ENCODE measurements at places on chromosomes 13 and 19.
A peak's percentile ranks its signal among the peaks of the same experiment; 100 is the strongest.

- no peak for DNase-seq
Observed at GRCh38 chr19:35315883-35316282, 13.1 kb upstream of the CD22 start.

GRCh38 chr13:45194081-45194939, 6.5 kb downstream of the KCTD4 start:
- DNase-seq = no peak

- DNase-seq = no peak
Observed at GRCh38 chr13:36528105-36528504, 95.8 kb downstream of the CCNA1 start.

GRCh38 chr13:96935901-96936300, 58.4 kb downstream of the OXGR1 start:
- no peak for DNase-seq

- DNase-seq = no peak
Observed at GRCh38 chr13:93217721-93218261, 8.8 kb upstream of the GPC6 start.

DNA sequence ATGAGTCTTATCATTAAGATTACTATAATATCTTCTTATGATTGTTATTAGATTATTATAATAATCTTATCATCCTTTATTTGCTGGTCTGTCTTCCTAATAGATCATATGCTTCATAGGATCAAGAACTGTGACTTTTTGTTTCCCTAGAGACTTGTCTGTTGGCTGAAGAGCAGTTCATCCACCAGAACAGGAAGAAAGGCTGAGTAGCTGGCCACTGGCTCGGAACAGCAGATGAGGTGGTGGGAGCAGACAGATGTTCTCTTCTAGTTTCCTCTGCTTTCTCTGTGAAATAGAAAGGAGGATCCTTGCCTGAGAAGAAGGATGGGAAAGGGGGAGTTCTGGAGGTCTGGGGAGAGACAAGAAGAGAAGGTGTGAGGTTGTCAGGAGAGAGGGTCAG, 120.0 kb downstream of the CCNA1 start:
- DNase-seq = no peak

DNA sequence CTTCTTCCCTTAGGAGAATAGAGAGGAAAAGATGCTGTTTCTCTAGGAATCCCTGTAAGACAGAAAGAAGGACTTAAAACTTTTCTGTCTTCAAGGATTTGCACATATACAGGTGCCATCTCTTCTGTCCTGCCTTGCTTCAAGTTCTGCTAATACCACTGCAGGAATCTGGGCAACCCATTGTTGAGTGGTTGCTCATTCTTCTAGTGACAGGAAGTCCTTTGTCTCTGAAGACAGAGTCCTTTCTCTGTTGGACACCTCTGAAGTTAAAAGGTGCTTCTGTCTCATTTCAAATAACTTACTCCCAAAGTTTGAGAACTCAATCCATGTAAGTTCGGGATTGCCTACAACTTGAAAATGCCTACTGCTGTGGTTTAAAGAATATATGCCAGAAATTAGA, 114.4 kb upstream of the TMTC4 start:
- DNase-seq = no peak

- DNase-seq = peak; percentile 7
Observed at GRCh38 chr13:49627831-49628652, at the start of gene ARL11. ARL11 (plus strand) TSS chr13:49628507; CDS start chr13:49630448, 1,941 bp downstream.

DNA sequence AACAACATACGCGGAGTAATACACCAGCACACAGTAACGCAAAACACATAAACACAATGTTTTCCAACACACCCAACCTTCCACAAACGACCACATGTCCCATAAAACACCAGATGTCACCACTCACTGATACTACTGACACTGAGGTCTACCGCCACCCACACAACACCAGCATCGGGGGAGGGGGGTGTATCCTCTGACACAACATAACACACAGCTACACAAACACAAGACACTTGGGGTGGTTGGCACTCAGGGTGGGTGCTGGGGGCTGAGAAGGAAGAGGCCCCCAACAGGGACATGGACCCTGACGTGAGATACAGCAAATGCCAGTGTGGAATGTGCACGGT, 1.5 kb upstream of the KCNN4 start:
- no peak for DNase-seq

- DNase-seq = no peak
Observed at GRCh38 chr19:16566161-16566560, 6.1 kb downstream of the SLC35E1 start.

- DNase-seq = no peak
Observed at GRCh38 chr19:41218615-41219507, at the start of gene AXL. AXL (plus strand) TSS chr19:41219223; CDS start chr19:41219393, 170 bp downstream.

DNA sequence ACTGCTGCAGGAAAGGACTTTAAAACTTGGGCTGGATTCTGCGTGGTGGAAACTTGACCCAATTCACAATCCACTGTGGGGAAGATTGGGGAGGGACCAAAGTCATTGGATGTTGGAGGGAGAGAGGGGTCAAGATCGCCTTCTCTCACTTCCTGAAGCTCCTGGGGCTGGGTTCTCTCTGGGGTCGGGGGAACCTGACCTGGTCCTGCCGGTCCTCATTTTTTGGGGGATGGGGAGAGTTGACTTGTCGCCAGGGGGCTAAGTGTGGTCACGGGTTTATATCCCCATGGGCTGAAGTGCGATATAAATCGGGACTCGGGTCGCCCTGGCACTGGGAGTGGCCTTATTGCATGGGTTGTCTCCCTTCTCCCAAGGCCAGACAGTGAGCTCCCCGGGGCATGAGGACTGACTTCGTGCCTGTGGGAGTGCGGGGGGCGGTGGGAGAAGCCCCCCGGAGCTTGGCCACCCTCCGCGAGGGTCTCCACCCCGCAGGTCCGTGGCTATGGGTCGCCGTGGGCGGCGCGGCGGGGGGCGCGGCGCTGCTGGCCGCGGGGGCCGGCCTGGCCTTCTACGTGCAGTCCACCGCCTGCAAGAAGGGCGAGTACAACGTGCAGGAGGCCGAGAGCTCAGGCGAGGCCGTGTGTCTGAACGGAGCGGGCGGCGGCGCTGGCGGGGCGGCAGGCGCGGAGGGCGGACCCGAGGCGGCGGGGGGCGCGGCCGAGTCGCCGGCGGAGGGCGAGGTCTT, 6.3 kb downstream of the ICAM5 start:
- no peak for DNase-seq

GRCh38 chr13:105805892-105806627, 729.4 kb downstream of the EFNB2 start:
- no peak for DNase-seq

- DNase-seq = peak; percentile 66
Observed at GRCh38 chr19:42401365-42402303, 11.5 kb upstream of the CNFN start.

DNA sequence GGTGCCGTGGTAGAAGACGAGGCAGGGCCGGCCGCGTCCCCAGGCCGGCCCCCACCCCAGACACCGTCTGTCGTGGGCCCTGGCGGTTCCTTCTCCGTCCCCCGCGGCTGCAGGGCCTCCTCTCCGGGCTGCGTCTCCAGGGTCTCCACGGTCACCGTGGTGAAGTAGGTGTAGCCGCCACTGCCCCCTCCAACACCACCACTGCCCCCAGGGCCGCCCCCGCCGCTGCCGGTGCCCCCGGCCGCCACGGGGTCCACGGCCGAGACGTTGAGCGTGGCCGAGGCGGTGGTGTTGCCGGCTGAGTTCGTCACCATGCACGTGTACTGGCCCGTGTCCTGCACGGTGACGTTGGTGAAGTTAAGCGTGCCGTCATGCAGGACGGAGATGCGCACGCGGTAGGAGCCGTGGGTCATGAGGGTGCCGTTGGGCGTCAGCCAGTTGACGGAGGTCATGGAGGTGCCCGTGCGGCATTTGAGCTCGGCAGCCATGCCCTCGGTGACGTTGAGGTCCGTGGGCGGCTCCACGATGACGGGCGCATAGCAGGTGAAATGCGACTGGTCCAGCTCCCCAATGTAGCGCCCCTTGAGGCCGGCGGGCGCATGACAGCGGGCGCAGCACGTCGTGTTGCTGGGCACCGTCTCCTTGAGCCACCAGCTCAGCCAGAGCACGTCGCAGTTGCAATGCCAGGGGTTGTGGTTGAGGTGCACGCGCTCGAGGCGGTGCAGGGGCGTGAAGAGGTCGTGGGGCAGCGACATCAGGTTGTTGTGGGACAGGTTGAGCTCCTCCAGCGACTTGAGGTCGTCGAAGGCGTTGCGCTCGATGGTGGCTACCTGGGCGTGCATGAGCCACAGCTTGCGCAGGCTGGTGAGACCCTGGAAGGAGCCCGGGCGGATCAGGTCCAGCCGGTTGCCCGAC, 4.6 kb upstream of the ASPDH start:
- no peak for DNase-seq

GRCh38 chr19:7944177-7944761, 803 bp upstream of the TIMM44 start:
- peak; percentile 91 for DNase-seq

- DNase-seq = peak; percentile 36
Observed at GRCh38 chr13:62357887-62358645, 942.4 kb upstream of the PCDH20 start.

GRCh38 chr19:30061223-30062064, 119.4 kb downstream of the URI1 start:
- no peak for DNase-seq

DNA sequence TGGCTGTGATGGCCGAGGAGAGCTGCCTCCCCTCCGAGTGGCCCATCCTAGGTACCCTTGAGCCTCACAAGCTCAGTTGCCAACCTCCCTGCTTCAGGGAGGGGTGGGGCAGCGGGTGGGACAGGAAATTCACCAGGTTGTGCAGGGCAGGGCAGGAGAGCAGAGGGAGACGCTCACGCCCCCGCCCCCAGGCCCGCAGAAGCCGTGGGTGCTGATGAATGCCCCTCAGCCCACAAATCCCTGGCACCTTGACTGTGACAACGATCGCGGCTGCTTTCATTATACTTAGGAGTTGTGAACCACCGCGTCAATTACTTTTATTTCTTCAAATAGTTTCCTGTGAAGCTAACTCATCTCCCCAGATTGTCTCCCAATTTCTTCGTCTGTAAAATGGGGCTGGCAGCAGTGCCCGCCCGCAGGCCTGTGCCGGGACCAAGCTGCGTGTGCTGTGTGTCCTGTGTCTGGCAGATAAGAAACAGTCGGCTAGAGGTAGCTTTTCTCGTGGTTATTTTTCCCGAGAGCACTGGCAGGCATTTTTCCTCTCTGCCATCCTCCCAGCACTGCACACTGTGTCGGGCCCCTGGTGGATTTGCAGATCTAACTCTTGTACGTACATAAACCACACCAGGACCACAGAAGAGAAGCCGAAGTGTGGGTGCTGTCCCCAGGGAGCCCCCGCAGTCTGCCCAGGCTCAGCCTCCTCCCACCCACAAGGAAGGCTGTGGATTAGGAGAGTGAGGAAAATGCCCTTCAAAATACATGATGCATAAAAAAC, 7.9 kb upstream of the RASA3 start:
- no peak for DNase-seq

GRCh38 chr13:47112205-47112902, 215.5 kb upstream of the HTR2A start:
- DNase-seq = no peak

DNA sequence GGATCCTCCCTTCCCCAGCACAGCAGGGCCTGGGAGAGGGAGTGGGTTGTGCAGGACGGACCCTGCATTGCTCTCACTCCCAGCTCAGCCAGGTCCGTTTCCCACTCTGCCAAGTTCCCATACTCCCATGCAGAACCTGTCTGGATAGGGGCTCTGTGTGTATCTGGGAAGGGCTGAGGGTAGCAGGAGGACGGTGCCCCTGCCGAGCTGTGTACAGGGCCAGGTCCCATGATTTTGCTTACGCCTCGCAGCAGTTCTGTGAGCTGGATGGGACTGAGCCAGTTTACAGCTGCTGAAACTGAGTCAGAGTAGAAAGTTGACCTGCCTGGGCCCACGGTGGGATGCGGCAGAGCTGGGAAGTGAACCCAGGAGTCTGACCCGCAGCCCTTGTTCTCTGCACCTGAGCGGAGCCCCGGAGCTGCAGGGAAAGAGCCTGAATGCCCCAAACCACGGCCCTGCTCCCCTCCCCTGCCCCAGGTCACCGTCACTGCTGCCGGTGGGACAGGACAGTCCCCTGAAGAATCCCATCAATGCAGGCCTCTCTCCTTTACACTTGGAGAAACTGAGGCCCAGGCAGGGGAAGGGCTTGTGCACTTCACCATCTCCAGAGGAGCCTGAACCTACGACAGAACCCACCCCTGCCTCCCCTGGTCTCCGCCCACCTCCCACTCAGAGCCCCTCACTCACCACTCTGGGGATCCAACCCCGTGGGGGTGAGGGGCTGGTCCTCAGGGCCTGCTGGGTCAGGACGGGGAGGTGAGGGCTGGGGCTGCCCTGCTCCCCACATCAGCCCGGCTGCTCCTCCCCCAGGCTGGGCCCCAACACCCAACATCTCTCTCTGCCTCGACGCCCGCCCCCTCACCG, 3.5 kb downstream of the LILRB5 start:
- no peak for DNase-seq

- peak; percentile 98 for DNase-seq
Observed at GRCh38 chr13:106536244-106537034, 977 bp upstream of the EFNB2 start.

DNA sequence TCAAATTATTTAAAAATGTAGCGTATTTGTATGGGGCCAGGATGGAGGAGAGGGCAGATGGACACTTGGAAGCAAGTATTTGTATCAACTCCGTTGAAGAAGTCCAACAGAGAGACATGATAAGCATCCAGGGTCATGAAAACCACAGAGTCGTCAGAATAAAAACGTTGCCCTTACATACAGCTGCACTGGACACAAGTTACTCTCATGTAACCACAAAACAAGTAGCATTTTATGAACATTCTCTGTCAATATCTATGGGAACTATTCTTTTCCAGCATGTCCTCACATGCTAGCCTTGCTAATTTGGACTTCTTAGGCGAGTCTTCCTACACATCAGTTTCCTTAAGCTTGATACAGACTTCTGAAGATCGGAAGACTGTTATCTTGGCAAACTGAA, 35.0 kb downstream of the EFNB2 start:
- DNase-seq = no peak

GRCh38 chr19:46786236-46787039, 2.0 kb downstream of the SLC1A5 start:
- DNase-seq = peak; percentile 41

GRCh38 chr13:71017607-71018006, 849.4 kb downstream of the DACH1 start:
- DNase-seq = no peak

DNA sequence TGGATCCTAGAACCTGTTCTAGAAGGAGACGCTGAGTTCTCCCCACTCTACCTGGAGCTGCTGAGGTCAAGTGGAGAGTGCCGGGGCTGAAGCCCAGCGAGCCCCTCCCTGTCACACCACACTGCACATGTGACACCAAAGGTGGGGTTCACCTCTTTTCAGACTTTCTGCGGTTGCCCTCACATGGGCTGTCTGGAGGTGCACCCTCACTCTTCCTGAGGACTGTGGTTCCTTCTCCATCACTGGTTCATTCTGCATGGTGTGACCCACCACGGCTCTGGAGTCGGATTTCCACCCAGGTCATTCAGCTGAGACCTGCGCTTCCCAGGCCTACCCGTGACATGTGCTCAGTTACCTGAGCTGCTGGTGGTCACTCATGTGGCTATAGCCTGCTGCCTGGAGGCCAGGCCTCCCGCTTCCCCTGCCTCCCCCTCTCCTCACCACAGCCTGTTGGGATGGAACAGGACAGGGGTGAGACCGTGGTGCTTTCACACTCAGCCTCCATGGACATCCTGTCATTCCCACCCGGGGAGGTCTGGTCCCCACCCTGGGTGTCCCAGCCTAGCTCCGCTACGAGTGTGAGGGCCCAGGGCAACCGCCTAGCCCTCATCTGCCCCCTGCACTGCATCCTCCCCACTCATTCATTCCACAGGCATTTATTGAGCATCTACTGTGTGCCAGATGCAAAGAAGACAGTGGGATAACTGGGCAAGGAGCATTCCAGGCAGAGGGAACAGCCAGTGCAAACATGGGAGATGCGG, 605 bp upstream of the A1BG start:
- DNase-seq = no peak
